Activated naive CD8-positive, alpha-beta T cell treated with anti-CD3 and anti-CD28 coated beads for 36 hours (primary cell): ENCODE measurements at places on chromosomes 5 and 9.

DNA sequence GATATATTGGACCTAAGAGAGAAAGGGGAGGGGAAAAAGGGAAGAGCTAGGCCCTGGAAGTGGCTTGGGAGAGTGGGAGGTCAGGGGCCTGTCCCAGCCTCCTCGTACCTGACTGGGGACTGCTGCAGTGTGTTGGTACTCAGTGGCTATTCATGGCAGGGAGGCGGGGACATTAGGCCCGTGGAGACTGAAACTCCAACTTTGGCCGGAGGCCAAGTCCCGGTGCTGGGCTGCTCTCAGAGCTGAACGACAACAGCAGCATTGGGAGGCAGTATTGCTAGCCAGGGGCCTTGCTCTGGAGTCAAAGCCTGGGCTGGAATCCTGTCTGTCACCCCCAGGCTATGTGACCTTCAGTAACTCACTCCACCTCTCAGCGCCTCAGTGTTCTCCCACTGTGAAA lies 37.8 kb downstream of the NEURL1B start:
- no peak for DNase-seq

DNA sequence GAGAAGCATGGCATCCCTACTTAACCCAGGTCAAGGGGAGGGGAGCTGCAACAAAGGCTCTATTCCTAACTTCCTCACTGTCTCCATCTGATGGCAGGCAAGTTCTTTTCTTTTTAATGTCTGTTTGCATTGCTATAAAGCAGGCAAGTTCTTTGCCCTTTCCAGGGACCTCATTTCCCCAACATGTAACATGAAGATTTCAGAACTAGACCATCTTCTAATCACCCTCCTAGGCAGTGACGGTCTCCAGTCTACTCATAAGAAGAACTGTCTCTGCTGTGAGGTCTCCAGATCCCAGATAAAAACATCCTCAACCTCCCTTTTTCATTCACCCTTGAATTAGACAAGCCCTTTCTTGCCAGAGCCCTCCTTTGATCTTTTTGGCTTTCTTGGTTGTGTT lies 42.1 kb downstream of the PPP1R2B start:
- DNase-seq = no peak

GRCh38 chr9:31542384-31543055 lies 841.9 kb upstream of the ACO1 start:
- DNase-seq = no peak

GRCh38 chr5:150301901-150302300 lies 804 bp downstream of the ARSI start:
- DNase-seq = no peak

GRCh38 chr9:131591845-131592208 lies 46.5 kb downstream of the PRRT1B start:
- no peak for DNase-seq

GRCh38 chr9:34370970-34371880 lies 5.5 kb downstream of the MYORG start:
- no peak for DNase-seq

GRCh38 chr5:124906339-124907097 lies 160.1 kb upstream of the ZNF608 start:
- DNase-seq = no peak

GRCh38 chr5:173640156-173640804 lies 23.8 kb upstream of the BOD1 start:
- DNase-seq = no peak

DNA sequence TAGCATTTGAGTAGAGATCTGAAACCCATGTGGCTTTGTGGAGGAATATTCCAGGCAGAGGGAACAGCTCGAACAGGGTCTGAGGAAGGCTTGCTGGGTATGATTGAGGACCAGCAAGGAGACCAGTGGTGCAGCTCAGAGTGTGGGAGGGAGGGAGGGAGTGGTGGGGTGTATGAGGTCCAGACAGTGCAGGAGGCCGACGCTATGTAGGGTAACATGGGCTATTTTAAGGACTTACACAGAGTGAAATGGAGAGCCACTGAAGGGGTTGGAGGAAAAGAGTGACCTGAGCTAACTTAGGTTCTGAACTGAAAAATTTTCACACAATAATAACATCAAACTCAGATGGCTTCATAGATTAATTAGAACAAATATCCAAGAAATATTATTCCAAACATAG lies 41.9 kb downstream of the HMGXB3 start:
- no peak for DNase-seq

DNA sequence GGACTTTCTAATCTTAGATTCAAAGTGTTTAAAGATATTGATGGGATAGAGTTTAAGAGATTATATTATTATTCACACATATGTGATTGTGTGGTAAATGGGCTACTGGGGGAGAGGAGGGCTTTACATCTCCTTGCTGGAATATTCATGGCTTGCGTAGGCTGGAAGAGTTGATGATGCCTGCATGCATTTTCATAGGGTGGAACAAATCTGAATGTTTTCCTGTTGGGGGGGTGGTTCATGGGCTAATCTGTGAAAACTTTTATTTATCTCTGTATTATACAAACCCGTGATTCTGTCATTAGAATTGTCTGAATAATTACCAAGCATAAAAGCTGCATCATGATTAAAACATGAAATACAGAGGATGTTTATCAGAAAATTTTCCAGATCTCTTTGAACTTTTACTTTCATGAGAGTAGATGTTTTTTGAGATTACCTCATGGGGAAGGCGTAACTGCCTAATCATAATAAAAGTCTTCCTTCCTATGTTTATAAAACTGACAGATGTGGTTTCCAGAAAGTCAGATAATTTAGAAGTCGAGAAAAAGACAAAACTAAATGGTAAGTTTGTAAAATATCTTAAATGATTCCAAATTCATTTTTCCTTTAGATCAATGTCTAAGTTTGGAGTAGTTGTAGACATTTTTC lies 1185.4 kb upstream of the SEMA6A start:
- no peak for DNase-seq

DNA sequence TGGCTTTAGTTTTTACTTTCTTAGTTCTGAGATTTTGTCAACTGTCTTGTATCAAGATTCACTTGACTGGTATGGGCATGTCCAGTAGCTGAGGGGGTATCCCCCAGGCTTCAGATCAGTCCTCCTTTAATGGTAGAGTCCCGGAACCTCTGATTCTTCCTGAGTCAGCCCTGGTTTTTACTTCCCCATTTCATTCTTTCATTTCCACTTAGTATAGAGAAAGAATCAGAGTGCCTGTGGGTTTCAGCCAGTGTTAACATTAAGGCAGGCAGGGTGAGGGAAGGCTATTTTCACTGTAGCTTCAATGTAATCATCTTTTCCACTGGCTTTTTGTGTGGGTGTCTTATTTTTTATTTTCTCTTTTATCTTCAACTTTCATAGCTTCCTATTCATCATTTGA lies 8.3 kb upstream of the COMMD10 start:
- peak; percentile 23 for DNase-seq

GRCh38 chr5:144451187-144451973 lies 280.7 kb downstream of the KCTD16 start:
- no peak for DNase-seq

DNA sequence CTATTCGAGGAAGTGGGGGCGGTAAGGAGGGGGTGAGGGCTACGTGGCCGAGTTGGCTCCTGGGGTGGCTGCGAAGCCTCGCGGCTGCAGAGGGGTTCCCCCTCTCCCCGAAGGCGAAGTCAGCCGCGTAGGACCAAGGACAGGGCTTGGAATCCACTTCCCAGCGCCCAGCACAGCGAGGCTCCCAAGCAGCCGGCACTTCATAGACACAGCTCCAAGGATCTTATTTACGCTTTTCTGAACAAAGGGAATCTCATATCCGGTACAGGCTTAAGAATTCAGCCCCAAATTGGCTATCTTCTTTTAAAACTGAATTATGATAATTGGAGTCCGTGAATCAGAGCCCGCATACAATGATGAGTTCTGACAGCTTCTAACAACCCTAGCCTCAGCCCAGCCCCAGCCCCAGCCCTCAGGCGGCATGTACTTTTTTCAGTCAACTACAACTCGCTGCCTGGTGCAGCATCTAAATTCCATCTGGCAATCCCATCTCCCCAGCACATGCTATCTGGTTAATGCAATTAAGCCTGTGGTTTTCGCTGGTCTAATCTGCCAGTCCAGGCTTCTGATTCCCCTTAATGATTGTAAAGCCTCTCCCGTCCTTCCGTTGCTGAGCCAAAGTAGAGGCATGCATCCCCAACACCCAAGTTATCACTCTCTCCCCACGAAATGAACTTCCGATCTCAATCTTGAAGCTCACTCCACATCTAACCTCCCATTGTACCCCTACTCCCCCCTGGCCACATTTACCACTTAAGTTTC lies 1.0 kb downstream of the ELAVL2 start:
- DNase-seq = no peak

DNA sequence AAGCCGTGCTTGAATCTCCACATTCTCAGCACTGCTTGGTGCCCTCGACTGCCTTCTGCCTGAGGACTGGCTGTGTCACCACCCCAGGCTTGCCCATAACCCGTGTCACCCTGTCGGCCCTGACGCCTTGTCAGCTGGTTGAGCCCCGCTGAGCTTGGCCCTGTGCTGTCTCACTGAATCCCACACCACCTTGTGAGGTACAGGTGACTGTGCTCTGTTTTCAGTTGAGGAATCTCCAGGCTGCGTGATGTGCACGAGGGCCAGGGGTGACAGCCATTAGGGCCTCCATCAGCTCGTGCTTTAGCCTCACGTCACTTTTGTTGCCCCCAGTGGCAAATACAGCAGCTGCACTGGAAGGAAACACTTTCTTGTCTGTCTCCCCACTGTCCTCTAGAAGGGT lies 90.7 kb downstream of the CACNA1B start:
- DNase-seq = no peak

DNA sequence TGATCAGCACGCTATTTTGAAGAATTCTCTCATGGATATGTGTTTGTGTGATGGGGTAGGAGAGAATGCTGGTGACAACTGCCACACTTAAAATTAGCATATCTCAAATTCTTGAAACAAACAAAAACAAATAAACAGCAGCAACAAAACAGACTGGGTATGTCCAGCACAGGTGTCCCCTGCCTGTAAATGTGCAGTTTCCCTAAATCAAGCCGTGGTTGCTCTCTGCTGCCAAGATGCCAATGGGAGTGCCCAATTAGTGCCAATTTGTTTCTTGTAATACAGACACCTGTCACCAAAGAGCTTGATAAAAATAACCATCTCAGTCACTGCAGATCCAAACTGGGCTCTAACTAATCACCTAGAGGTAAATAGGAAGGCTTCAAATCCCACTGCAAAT lies 144.2 kb upstream of the SMARCA2 start:
- DNase-seq = no peak

DNA sequence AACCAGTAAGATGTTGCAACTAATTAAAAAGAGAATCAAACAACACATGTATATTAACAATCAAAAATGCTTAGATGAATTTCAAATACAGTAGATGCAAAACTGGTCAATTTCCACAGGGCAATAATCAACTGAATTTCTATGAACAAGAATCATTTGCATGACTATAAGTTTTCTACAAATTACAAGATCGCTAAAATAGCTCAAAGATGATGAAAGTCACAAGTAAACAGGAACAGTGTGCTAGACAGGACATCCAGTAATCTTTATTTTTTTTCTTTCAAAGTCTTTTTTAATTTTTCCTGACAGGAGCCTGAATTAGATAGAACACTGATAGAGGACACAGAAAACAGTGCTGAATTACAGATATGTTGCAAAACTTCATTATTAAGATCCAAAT lies 608.2 kb upstream of the DAB2 start:
- DNase-seq = no peak

DNA sequence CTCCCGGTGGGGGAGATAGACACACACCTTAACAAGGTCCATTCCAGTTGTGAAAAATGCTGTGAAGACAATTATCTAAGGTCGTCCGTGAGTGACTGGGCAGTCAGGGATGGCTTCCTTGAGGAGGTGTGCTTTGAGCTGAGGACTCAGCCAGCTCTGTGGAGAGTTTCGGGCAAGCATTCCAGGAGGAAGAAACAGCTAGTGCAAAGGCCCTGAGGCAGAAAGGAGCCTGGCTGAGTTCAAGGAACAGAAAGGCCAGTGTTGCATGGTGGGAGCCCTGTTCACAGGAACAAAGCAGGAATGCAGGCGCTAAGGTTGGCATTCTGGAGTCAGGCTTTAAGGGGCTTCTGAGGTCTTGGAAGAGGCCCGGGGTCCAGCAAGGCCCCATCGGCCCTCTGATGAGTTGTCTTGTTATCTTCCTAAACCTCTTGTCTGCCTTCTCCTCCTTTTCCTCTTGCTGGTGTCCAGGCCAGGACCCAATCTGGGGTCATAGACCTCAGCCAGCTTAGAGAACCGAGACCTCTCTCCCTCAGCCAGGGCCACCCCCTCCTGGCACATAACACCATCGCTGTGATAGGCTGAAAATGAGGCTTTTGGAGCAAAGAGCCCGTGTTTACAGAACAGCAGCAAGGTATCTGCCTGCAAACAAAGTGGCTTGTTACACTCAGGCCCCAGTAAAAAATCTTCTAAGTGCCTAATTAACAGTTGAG lies 270.2 kb upstream of the MVB12B start:
- DNase-seq = no peak

DNA sequence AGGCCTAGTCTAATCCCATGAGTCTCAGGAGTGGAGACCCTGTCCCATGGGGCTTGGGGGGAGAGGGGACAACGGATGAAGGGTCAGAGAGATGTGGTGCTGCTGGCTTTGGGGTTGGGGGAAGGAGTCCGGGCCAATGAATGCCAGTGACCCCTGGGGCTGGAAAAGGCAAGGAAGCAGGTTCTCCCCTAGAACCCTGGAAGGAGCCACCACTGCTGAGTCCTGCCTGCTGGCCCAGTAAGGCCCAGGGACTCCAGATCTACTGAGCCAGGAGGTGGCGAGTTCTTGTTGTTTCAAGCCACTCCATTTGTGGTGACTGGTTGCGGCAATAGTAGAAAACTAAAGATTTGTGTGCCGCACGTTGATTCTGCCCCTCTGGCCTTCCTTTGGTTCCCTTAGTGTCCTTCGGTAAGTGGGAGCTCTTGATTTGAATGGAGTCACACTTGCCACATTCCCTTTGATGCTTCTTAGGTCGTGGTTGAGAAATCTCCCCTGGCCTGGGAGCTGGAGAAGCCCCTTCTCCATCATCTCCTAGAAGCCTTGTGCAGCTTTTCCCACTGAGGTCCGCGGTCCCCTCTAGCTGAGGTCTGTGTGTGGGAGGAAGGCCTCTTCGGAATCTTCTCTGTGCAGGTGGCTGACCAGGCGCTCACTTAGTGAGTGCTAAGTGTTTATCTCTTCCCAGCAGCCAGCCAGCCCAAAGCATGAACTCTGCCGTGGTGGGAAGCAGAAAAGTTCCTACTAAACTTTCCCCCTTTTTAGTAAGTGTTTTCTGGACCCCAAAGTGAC lies 9.0 kb downstream of the FCN1 start:
- DNase-seq = no peak

DNA sequence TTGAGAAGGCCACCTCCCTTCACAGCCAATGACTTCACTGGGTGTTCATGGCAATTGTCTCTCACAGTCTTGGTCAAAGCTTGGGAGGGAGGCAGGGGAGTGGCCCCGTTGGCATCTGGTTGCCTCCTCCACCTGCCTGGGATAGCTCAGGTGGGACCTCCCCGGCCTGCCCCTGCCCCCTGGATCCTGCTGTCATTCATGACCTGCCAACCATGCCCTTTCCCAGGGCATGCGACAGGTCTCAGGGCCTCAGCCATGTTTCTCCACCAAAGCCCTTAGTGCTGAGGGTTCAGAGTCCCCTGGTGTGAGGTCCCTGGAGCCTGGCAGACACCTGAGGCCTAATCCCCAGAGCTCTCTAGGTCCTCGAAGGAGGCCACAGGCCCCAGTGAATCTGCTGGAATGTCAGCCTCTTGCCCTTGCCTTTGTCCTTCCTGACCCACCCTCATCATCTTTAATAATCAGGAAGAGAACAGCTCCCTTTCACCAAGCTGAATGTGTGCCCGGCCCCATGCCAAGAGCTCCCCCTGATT lies 5.6 kb downstream of the DAB2IP start:
- no peak for DNase-seq
